ENCODE measurements at places on chromosomes 16 and 17.

DNA sequence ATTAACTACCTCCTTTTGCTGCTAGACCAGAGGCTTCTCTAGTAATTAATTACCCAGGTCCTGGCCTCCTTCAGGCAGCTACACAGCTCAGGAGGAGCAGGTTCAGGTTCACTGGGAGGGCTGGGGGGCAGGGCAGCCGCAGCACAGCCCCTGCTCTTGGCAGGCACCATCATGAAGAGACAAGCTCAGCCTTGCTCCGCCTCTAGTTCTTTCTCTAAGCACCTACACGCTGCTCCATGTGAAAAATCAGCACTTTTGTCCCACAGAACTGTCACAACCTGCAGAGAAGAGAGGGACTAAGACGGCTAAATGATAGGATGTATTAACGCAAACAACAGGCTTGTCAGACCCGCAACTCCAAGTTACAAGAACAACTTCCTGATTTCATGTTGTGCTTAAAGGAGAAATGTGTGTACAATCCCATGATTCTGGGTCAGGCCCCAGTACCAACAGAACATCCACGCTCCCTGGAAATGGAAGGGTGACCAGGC, 53.4 kb downstream of the GRB2 start:
- no peak for DNase-seq

- DNase-seq: no peak
Observed at GRCh38 chr17:37133136-37133535, 184.4 kb downstream of the AATF start.

DNA sequence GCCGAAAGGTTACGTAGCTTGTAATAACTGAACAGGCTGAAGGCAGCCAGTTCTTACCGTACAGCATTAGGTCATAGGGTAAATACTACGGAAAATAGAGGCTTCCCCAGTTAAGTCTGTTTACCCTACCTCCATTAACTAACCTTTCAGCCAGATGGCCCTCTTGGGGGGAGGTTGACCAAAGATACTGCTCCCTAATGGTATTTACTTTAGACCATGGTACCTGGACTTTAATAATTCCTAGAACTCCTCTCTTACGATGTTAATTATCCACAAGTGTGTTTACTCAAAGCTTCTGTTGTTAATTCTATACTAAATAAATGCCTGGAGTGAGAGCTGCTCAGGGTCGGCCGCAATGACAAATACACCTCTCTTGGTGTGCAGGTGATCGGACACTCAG, 9.8 kb upstream of the ADAT1 start:
- DNase-seq: no peak

DNA sequence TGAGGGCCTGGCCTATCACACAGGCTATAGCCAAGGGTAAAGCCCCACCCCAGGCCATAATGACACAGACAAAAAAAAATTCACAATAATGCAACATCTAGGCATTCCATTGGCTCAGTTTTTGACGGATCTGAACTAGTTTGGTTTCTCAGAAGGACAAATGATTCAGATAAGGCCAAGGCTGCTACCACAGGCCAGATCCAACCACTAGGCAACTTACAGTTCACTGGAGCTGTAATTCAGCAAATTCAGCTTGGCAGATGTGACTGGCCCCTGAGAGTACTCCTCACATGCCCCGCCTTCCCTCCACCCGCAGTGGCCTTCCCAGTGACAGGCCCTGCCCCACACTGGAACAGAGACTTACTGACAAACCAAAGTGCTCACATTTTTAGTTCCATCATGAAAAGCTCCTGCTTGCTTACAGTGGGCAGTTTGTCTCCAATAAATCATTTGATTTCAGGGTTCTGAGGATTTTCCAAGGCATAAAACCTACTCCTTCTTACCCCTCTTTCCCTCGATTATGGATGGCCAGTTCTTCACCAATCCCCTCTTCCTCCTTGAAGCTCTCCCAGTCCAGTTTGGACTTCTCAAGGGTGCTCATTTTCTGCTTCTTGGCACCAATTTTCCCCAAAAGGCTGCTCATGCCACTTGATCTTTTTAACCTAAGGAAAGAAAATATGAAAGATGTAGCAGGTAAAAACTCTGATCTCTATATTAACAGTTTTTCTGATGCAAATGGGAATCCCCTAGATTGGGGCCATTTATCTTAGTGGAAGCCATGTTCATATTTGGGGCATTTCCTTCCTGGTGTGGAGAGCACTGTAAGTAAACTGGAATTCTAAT, 53.3 kb upstream of the BCAR1 start:
- no peak for DNase-seq

DNA sequence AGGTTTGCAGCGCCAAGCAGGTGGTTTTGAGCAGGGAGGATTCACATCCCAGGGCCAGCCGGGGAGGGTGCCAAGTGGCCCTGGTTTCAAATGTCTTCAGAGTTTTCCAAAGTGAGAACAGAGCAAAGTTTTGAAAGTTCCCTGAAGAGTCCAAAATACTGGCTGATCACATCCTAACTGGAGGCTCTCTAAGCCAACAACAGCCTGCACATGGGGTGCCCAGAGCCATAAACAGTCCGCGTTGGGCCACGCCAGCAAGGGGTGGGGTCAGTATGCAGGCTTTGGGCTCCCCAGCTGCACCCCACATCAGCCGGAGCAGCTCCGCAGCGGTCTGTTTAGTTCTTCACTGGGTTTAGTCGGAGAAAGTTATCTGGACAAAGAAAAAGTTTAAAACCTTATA, 150.9 kb downstream of the C16orf95 start:
- DNase-seq: no peak

Measured in stimulated activated CD4-positive, alpha-beta T cell treated with anti-CD3 and anti-CD28 coated beads, Interleukin-12 subunit alpha, Interleukin-12 subunit beta, amount 100 ng/mL, for 24 hours (primary cell).